ENCODE measurements at places on chromosomes 12 and 14.
A peak's percentile ranks its signal among the peaks of the same experiment; 100 is the strongest.

DNA sequence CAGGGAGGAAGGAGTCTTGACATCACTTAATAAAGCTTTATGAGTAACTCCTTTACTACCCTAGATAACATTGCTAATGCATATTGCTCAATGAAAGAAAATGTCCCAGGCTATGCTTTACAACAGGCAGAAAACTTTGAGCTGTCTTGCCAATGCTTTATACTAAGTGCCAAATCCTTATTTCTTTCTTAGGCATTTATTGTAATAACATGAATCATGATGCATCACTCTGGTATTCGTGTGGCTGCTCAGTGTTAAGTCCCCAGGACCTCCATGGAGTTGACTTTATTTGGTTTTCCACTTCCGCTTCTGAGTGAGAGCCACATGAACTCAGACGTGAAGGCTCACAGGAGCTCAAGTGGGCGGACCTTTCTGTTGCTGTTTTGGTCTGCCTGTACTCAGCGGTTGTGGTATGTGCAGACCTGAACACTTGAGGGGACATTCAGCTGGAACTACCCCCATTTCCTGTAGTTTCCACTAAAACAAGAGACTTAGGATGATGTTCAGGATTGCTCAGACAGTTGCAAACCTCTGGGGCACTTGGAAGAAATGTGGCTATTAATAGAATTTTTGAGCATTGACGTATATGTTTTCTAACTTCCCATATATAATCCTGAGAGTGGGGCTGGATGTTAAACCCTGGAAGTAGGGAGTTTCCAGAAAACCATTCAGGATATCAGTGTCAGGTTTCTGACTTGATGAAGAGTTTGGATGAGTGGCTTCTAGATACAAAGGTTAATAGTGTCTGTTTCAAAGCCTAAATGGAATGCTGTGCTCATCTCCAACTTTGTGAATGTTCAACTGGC is 258.6 kb downstream of the MSRB3 start:
- peak; percentile 70 for DNase-seq

GRCh38 chr14:90555126-90556011 is 158.5 kb downstream of the CALM1 start:
- no peak for DNase-seq

DNA sequence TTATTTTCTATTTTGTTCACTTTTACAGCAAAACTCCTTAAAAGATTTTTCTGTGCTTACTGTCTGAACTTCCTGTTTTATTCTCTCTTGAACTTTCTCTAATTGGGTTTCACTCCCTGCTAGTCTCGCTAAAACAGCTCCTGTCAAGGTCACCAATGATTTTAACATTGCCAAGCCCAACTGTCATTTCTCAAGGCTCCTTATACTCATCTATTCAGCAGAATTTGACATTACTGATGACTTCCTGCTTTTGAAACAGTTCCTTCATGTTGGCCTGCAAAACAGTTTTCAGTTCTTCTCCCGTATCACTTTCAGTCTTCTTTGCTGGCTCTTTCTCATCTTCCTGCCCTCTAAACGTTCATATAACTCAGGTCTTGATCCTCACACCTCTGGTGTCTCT is 268.5 kb upstream of the USP15 start:
- DNase-seq = no peak

DNA sequence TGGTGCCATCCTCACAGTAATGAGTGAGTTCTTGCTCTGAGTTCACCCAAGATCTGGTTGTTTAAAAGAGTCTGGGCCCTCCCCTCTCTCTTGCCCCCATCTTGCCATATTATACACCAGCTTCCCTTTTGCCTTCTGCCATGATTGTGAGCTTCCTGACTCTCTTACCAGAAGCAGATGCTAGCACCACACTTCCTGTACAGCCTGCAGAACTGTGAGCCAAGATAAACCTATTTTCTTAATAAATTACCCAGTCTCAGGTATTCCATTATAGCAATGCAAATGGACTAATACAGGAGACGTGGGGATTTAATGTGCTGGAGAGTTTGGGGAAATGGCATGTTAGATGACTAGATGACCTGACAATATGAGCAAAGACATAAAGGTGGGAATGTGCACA is 12.8 kb downstream of the SLC4A8 start:
- DNase-seq = no peak

DNA sequence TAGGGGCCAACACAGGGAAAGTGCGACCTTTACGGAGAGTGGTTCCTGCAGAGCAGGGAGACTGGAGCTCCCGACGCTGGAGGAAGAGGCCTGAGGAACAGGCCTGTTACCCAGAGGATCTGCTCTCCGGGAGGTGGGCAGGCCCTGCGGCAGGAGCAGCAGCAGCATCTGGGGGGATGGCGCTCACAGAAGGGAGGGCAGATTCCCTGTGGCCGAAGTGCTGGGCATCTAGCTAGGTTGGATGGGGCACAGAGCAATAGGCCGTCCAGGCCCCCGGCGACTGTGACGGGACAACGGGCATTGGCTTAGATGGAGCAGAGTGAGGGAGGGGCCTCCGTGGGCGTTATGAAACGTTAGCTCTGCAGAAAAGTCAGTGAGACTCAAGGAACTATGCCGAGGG is 135.6 kb downstream of the PIWIL1 start:
- no peak for DNase-seq

DNA sequence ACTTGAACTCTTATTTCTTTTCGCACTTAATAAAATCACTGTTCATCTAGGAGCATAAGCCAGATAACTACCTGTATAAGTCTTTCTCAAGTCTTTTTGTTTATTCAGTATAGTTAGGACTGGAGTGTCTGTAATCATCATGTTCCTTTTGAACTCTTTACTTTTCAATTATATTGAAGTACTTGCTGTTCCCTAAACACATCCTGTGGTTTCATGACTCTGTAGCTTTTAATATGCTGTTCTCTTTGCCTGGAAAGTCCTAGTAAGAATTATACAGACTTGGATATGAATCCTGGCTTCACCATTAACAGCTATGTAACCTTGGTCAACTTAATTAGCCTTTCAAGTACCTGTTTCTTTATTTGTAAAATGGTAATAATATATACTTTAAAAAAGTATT is 88.2 kb downstream of the CCDC91 start:
- no peak for DNase-seq

GRCh38 chr14:47438650-47439140 is 236.7 kb downstream of the MDGA2 start:
- no peak for DNase-seq

DNA sequence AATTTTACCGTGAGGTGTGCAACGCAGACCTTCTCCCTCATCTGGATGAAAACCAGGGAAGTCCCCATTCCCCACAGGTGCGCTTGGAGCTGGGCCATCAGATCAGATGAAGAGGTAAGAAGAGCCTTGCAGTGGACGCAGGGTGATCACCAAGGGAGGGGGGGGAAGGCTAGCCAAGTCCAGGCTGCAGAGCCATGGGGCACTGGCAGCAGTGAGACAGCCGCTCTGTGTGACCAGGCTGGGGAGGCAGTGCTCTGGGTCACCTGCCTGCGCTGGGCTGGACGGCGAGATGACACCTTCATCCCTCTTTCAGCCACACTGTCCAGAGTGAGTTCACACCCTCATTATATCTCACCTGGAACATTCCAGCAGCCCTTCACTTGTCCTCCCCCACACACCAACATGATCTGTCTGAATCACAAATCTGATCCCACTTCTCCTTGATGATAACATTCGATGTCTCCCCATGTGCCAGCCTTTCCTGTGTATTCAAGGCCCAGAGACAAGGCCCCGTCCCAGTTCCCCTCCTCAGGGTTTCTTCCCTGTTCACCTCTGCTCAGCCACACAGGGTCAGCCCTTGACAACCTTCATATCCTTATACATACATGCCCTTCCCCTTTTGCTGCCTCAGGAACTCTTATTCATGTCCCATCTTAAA is 65.9 kb upstream of the VASH1 start:
- no peak for DNase-seq

- DNase-seq = no peak
Measured at GRCh38 chr12:86710109-86710508, 453.9 kb upstream of the MGAT4C start.

- no peak for DNase-seq
Measured at GRCh38 chr14:95208598-95208997, 51.3 kb upstream of the DICER1 start.

GRCh38 chr14:98580131-98580678 is 691.8 kb downstream of the BCL11B start:
- DNase-seq = peak; percentile 21

- peak; percentile 19 for DNase-seq
Measured at GRCh38 chr12:122875590-122876220, 20.2 kb downstream of the VPS37B start.

- DNase-seq = no peak
Measured at GRCh38 chr14:93674343-93674742, 113.9 kb downstream of the PRIMA1 start.

DNA sequence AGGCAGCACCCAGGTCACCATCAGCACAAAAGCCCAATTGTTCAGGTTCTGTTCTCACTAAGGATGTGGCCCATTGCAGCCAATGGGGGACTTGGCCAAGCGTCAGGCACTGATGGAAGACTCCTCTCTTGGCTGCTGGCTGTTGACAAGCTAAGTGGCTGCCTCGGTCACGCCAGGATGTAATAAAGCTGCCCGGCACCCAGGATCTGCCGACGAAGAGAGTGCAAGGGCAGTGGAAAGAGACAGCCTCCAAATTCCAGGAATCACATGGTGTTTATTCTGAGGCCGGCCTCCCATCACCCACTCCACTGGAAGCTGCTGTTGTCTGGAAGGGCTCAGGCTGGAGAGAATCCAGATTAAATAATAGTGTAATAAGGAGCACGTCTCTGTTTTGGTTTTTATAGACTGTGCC is 451.8 kb upstream of the TBX3 start:
- DNase-seq = peak; percentile 36

- no peak for DNase-seq
Measured at GRCh38 chr14:99284254-99285004, 12.4 kb upstream of the BCL11B start.

DNA sequence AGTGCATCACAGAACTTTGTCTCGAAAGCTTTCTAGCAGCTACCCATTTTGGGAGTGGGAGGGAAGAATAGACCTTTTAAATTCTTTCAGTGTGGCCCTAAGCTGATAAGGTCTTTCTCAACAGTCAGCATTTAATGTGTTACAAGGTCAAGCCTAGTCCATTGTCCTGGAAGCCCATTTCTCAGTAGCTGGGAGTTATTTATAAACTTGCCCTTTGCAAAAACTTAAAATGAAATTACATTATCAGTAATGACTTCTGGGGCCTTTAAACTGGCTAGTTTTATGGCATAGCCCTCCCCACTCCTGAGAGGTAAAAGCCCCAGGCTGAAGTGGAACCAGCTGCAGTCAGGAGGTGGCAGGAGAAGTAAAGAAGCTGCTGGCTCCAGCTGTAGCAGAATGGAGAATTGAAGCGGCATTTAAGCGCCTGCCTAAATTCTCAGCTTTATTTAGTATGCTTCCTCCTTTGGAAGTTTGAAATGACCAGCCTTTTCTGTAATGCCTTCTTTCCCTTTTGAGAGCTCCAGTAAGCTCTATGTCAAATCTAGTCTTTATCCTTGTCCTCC is 12.4 kb downstream of the COPZ1 start:
- no peak for DNase-seq

GRCh38 chr14:52974406-52974805 is 23.6 kb upstream of the FERMT2 start:
- no peak for DNase-seq

DNA sequence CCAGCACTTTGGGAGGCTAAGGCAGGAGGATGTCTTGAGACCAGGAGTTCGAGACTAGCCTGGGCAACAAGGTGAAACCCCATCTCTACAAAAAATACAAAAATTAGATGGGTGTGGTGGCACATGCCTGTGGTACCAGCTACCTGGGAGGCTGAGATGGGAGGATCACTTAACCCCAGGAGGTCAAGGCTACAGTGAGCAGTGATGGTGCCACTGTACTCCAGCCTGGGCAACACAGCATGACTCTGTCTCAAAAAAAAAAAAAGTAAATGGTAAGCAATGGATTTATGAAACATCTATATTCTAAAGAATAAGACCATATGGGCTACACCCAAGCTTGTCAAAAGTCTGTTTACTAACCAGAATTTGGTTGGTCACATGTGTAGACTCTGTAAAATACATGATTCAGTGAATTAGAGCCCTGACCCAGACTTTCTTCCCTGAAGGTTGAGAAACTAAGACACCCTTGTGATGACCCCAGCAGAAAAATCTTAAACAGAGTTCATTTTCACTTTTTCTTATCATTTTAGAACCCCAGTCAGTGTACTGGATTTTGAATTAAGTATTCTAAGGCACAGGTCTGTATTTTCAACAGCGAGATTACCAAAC is 12.1 kb downstream of the FGD6 start:
- DNase-seq = no peak

DNA sequence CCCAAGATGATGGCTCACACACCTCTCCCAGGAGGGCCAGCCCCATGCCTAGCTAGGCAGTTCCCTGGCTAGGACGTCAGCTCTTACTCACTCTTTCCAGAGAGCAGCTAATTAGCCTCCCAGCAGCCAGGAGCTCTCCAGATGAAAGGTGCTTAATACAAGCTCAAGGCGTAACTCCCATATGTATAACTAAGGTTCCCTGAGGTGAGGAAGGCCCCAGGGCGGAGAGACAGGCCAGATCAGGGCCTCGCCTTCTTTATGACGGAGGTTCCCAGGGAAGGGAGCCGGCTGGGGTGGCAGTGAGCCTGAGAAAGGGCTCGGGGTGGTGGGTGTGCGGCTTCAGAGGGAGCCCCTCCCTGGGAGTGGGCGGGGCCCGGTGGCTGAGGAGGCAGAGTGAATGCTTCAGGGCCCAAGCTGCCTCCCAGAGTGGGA is 26.4 kb upstream of the ZFP36L1 start:
- DNase-seq = peak; percentile 63

Measured in femur (tissue), 1 donor.